CD4-positive, alpha-beta T cell treated with Interleukin-15 for 4 hours (primary cell): ENCODE measurements at places on chromosomes 7 and 10.

DNA sequence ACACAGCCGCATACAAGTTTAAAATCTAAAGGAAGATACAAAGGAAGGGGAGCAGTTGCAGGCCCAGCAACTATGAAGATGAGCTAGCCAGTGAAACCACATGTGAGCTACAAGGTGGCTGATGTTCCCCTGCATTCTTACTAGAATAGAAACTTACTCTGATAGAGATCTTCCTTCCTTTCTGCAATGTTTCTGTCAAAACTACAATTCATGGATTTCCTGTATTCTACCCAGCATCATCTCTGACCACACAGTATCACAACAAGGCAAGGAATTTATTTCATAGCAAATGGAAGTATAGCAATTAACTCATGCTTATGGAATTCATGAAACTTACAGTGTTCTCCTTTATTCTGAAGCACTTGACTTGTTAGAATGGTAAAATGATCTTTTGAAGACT, 68.7 kb upstream of the AASS start:
- DNase-seq = no peak

DNA sequence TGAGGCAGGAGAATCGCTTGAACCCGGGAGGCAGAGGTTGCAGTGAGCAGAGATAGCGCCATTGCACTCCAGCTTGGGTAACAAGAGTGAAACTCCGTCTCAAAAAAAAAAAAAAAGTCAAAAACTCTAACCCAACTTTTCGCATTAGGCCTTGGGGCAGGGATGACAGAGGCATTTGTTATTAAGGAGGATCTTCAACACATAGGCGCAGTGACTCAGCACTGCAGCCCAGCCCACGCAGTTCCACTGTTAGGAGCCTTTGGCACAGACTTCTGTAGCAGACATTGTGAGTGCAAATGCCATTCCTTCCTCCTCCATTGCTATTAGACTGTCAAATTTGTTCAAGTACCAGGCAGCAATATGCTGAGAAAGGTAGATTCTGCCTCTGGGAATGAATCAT, 43.1 kb upstream of the KLHL7 start:
- no peak for DNase-seq

DNA sequence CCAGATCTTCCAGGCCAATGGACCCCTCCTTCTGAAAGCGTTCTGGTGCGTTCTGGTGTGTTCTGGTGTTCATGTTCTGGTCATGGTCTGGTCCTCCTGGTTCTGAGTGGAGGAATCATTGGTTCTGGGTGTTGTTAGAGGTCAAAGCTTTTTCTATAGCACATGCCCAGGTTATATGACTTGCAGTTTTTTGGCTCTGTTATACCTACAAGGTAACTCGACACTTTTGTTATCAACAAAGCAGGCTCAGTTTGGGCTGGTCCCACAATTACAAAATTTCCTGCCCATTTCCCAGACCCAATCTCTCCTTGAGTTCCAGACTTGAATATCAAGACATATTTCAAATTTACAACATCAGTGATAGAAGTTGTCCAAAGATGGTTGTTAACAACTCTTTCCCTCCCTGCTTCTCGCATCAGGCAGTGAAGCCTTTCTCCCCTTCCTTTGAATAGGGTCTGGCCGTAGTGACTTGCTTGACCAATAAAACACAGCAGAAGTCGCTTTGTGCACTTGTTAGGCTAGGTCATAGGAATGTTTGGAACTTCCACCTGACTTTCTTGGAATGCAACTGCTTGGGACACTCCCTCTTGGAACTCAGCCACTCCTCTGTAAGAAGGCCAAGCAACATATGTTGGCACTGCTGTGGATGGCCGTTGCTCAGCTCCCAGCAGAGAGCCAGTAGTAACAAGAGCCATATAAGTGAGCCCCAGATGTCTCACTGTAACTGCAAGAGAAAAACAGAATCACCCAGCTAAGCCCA, 83.1 kb upstream of the STEAP1B start:
- no peak for DNase-seq

DNA sequence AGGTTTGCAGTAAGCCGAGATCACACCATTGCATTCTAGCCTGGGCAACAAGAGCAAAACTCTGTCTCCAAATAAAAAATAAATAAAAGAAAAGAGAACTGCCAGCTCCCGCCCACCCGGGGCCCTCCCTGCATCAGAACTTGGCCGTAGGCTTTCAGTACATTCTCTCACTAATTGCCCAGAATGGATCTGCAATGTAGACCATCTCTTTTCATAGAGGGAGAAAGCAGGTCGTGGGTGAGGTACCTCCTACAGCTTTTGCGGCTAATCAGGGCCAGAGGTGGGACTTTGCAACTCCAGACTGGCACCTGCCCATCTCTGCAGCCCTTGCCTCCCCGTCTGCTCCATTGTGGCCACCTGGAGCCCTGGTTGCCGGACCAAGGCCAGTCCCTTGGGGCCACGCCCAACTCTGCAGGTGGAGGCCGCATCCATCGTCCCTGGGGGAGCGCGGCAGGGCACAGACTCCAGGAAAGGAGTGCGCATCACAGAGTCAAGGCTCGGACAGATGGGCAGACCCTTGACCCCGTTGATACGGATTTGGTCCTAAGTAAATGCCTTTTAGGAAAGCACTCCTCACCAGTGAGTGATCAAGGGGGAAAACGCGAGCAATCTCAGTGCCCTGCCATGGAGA, 179.1 kb upstream of the SH2B2 start:
- no peak for DNase-seq

GRCh38 chr10:112904000-112904399, 46.0 kb upstream of the TCF7L2 start:
- no peak for DNase-seq

DNA sequence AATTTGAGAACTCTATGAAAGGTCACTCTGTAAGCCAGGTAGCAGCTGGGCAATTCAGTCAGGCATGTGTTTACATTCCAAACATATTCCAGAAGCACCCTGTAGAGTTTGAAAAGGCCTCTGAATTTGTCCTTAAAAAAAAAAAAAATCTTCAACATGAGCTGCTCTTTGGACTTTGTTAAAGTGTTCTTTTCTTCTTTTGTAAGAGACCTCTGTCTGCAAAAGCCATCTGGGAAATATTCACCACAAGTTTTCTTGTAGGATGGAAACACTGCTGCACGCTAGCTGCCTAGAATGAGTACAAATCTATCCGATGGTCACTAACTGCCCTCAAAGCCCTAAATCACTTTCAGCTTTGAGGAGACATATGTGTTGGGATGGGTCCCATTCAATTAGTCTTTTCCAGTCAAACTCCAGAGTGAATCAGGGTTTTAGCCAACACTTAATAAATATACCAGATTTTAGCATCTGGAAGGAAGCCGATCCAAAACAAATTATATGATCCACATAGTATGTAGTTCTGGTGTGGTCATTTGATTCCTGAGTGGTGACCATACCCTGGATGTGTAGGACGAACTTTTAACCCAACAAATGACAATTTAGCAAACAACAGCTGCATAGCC, 85.9 kb downstream of the CD36 start:
- no peak for DNase-seq

DNA sequence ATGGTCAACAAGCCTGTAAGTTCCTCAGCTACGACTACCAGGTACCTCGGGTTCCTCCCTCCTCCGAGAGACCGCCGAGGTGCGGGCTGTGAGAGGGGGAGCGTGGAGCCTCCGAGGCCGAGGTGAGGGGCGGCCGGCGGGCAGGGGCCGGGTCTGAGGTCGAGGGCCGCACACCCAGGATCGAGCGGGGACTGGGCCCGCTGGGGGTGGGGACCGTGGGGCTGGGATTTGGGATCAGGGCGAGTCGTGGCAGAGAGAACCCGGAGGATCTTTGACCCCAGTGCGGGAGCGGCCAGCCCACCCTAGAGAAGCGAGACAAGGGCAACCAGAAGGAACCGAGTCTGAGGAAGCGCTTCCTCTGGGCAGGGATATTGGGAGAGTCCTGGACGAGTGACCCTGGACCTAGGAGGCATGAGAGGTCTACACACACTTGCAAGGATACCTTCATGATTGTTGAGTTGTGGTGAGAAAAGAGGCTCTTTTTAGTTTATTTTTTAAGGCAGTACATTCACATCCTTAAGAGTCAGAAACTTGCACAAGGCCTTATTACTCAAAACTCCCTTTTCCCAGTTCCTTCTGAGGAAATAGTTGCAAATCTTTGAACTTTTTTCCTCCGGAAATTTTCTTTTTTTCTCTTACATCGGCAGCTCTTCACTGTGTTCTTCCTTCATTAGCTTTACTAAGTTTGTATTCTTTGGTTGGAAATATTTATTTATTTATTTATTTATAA, 395 bp downstream of the ZNF487 start:
- no peak for DNase-seq
